Bronchial epithelial cell (primary cell): ENCODE measurements at places on chromosomes 5 and 9. TPM values are rescaled to one million over a fixed set of nuclear protein-coding genes. Genes with fewer than 3 reads are reported as not detected.

BARX1 gene
- 0.13 TPM in 1 of 2 replicates, not detected in the other for total RNA-seq

CATSPER3 gene
- total RNA-seq: under 0.01 and 0.26 TPM in 2 replicates

PCDHGB6 gene
- total RNA-seq: 0.53 and 1.5 TPM in 2 replicates

FAM78A gene
- total RNA-seq: under 0.01 and 0.26 TPM in 2 replicates

SPINK4 gene
- total RNA-seq: not detected in 2 replicates

PPP2R2B gene
- under 0.01 TPM in 1 of 2 replicates, not detected in the other for total RNA-seq

TNFAIP8 gene
- total RNA-seq: 51.9 and 57.1 TPM in 2 replicates

SSBP2 gene
- total RNA-seq: 7.9 and 13.4 TPM in 2 replicates

SPATA31A3 gene
- not detected in 2 replicates for total RNA-seq

PCDHB2 gene
- total RNA-seq: 0.26 and 1.1 TPM in 2 replicates

CCDC180 gene
- under 0.01 and 0.13 TPM in 2 replicates for total RNA-seq

SV2C gene
- not detected in 2 replicates for total RNA-seq

FCN2 gene
- not detected in 2 replicates for total RNA-seq

SPATA31A5 gene
- total RNA-seq: not detected in 2 replicates

PFN3 gene
- not detected in 2 replicates for total RNA-seq

NREP gene
- 2.3 and 5.0 TPM in 2 replicates for total RNA-seq

LRRC14B gene
- total RNA-seq: not detected in 2 replicates

C9 gene
- total RNA-seq: not detected in 2 replicates

IL4 gene
- total RNA-seq: not detected in 2 replicates

ANKRD33B gene
- under 0.01 and 0.13 TPM in 2 replicates for total RNA-seq

DPH7 gene
- 23.6 and 33.7 TPM in 2 replicates for total RNA-seq

ACSL6 gene
- total RNA-seq: 0.13 and 0.26 TPM in 2 replicates

CDH18 gene
- under 0.01 TPM in 1 of 2 replicates, not detected in the other for total RNA-seq

CCL27 gene
- 0.26 TPM in 1 of 2 replicates, not detected in the other for total RNA-seq

PCDHA10 gene
- total RNA-seq: under 0.01 TPM in 2 replicates

ADAM19 gene
- total RNA-seq: 0.79 and 1.7 TPM in 2 replicates

KIAA0825 gene
- total RNA-seq: 0.26 and 0.51 TPM in 2 replicates

SFXN1 gene
- total RNA-seq: 86.2 and 123 TPM in 2 replicates

LIX1 gene
- total RNA-seq: not detected in 2 replicates

TAF1L gene
- total RNA-seq: under 0.01 TPM in 1 of 2 replicates, not detected in the other

ZNF462 gene
- total RNA-seq: 8.2 and 8.3 TPM in 2 replicates

PCSK1 gene
- total RNA-seq: under 0.01 TPM in 1 of 2 replicates, not detected in the other

ZNF300 gene
- 3.1 and 4.7 TPM in 2 replicates for total RNA-seq

PDLIM7 gene
- 19.5 and 26.2 TPM in 2 replicates for total RNA-seq

UGT3A2 gene
- total RNA-seq: not detected in 2 replicates

LCN9 gene
- not detected in 2 replicates for total RNA-seq

GM2A gene
- total RNA-seq: 85.4 and 121 TPM in 2 replicates

PHF2 gene
- 10.0 and 10.9 TPM in 2 replicates for total RNA-seq

BBLN gene
- total RNA-seq: 28.2 and 29.4 TPM in 2 replicates

TAS2R1 gene
- total RNA-seq: not detected in 2 replicates

BTNL8 gene
- not detected in 2 replicates for total RNA-seq

MORN5 gene
- total RNA-seq: not detected in 2 replicates

ASPN gene
- not detected in 2 replicates for total RNA-seq

ZNF474 gene
- total RNA-seq: 0.13 and 0.26 TPM in 2 replicates

TEK gene
- total RNA-seq: under 0.01 and 0.26 TPM in 2 replicates

GFRA3 gene
- total RNA-seq: not detected in 2 replicates

SEMA5A gene
- total RNA-seq: 1.3 and 1.6 TPM in 2 replicates

GPSM1 gene
- 12.3 and 13.4 TPM in 2 replicates for total RNA-seq

NUP214 gene
- total RNA-seq: 8.4 and 12.2 TPM in 2 replicates

PTTG1 gene
- total RNA-seq: 36.9 and 44.4 TPM in 2 replicates

SNCAIP gene
- 0.26 TPM in 1 of 2 replicates, not detected in the other for total RNA-seq

PSIP1 gene
- 10.5 and 23.0 TPM in 2 replicates for total RNA-seq

PCDHGC4 gene
- 0.53 and 0.90 TPM in 2 replicates for total RNA-seq

LHX3 gene
- total RNA-seq: not detected in 2 replicates

FST gene
- total RNA-seq: 12.8 and 85.0 TPM in 2 replicates

CORO2A gene
- 22.1 and 34.7 TPM in 2 replicates for total RNA-seq

PLCXD3 gene
- not detected in 2 replicates for total RNA-seq

ERAP2 gene
- total RNA-seq: 10.9 and 26.6 TPM in 2 replicates

LCN15 gene
- total RNA-seq: not detected in 2 replicates

WDR5 gene
- 16.1 TPM in 2 replicates for total RNA-seq
